ENCODE measurements at places on chromosomes 16 and 17.

- DNase-seq: no peak
Observed at GRCh38 chr16:49890876-49891275, 35.0 kb upstream of the ZNF423 start.

DNA sequence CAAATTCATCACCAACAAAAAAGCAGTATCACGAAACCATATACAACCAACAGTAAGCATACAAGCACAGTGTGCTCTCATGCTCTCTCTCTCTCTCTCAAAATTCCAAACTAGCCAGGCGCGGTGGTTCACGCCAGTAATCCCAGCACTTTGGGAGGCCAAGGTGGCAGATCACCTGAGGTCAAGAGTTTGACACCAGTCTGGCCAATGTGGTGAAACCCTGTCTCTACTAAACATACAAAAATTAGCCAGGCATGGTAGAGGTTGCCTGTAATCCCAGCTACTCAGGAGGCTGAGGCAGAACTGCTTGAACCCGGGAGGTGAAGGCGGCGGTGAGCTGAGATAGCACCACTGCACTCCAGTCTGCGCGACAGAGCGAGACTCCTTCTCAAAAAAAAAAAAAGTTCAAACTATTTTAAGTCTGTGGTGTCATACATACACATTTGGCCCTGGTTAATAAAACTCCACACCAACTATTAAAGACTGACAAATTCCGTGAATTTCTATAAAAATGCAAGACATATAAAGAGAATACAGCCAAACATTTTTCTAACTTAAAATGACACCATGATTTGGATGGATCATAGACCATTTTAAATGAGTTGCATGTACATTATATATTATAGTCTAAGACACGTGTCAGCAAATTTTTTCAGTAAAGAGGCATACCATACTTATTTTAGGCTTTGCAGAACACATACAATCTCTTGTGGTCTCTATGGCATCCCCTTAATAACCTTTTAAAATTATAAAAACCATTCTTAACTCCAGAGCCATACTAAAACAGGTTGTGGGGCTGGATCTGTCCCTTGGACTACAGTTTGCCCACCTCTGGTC lies 30.9 kb downstream of the GLG1 start:
- DNase-seq: no peak

GRCh38 chr16:67736858-67737257 lies 17.7 kb upstream of the GFOD2 start:
- DNase-seq: no peak

- no peak for DNase-seq
Observed at GRCh38 chr17:46866747-46867146, 15.4 kb downstream of the WNT9B start.

- DNase-seq: peak; percentile 62
Observed at GRCh38 chr17:12522743-12523183, 142.9 kb upstream of the MYOCD start.

DNA sequence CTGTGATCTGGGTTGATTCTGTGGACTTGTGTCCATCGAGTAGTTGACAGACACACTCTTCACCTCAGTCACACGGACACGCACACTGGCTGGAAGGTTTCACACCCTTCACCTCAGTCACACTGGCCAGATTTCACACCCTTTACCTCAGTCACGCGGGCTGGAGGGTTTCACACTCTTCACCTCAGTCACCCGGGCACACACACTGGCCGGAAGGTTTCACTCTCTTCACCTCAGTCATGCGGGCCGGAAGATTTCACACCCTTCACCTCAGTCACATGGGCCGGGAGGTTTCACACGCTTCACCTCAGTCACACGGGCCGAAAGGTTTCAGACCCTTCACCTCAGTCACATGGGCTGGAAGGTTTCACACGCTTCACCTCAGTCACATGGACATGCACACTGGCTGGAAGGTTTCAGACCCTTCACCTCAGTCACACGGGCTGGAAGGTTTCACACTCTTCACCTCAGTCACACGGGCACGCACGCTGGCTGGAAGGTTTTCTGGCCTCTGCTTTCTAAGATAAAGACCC lies 96.2 kb downstream of the PGS1 start:
- no peak for DNase-seq

GRCh38 chr17:21082001-21082436 lies 39.2 kb upstream of the USP22 start:
- DNase-seq: peak; percentile 57

DNA sequence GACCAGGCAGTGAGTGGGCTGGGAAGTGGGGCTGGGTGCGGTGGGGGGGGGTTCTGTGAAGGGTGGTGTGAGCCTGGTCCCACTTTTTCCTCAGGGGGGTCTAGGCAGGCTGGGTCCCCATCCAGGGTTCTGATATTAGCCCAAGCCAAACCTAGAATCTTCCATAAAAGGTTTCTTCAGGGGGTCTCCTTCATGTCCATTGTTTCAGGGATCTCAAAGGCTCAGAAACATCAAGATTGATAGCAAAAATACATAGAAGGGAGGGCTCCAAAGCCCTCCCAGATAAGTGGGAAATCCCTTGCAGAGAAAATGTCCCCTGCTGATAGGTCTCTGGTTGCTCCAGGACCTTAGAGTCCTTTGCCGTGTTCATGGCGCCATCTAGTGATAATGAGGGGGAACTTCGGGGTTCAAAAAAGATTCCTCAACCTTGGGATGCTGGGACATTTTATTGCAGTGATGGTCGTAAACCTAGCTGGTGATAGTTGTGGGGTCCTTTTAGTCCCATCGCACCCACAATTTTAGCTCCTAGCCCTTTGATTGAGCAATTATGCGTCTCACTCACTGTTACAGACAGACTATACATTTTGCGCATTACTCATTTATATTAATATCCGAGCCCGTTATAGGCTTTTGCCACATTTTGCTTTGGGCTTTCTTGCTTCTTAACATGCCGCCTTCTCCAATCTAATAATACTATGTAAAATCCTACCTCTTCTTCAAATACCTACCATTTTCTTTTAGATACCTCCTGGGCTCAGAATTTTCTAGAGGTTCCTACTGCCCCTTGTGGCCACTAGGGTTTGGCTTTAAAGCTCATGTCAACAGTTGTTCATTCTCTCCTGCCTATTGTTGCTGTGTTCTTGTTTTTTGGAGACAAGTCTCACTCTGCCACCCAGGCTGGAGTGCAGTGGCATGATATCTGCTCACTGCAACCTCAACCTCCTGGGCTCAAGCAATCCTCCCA lies 35.1 kb downstream of the IGF2BP1 start:
- peak; percentile 90 for DNase-seq

DNA sequence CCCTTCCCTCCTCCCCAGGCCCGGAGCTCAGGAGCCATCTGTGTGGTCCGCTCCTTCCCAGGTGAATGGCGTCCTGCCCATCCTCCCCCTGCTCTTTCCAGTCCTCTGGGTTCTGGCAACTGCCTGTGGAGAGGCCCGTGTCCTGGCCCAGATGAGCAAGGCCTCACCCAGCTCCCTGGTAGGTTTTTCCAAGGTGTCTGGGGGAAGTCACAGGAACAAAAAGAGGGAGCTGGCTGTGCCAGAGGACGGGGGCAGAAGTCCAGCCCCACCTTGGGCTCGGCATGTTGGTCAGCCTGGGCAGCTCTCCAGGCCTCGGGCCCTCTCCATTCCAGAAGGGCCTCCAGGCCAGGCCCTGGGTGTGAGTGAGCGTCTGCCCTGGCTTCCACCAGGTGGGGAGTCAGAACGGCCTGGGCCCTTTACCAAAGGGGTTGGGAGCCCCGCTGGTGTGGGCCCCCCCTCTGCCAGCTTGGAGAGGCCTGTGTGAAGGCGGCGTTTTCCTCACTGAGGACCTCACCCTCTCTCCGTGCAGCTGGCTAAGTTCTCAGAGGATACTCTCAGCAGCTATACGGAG lies 25.1 kb downstream of the CASKIN2 start:
- DNase-seq: no peak

GRCh38 chr17:6108987-6109386 lies 38.8 kb downstream of the WSCD1 start:
- no peak for DNase-seq

GRCh38 chr16:50821586-50821985 lies 79.7 kb downstream of the CYLD start:
- no peak for DNase-seq

DNA sequence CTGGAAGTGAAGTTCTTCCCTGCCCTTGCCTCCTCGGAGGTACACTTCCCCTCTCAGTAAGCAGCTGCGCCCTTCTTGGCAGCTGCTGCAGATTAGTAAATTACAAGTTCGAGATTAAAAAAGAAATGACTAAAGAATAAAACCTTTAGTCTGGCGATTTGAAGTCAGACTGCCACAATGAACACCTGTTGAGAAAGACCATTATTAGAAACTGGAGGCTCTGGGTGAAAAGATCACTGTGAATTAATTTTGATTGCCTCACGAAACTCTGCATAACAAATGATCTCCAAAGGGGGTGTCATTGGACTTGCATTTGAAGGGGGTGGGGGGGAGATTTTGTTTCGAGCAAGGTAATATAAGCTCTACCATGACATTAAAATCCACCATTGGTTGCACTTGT lies 39.3 kb downstream of the SALL1 start:
- DNase-seq: no peak

- no peak for DNase-seq
Observed at GRCh38 chr16:17369421-17370222, 101.1 kb downstream of the XYLT1 start.

GRCh38 chr17:323181-323580 lies 29.4 kb downstream of the RPH3AL start:
- DNase-seq: no peak

GRCh38 chr16:88856122-88856827 lies 472 bp downstream of the GALNS start:
- DNase-seq: no peak

DNA sequence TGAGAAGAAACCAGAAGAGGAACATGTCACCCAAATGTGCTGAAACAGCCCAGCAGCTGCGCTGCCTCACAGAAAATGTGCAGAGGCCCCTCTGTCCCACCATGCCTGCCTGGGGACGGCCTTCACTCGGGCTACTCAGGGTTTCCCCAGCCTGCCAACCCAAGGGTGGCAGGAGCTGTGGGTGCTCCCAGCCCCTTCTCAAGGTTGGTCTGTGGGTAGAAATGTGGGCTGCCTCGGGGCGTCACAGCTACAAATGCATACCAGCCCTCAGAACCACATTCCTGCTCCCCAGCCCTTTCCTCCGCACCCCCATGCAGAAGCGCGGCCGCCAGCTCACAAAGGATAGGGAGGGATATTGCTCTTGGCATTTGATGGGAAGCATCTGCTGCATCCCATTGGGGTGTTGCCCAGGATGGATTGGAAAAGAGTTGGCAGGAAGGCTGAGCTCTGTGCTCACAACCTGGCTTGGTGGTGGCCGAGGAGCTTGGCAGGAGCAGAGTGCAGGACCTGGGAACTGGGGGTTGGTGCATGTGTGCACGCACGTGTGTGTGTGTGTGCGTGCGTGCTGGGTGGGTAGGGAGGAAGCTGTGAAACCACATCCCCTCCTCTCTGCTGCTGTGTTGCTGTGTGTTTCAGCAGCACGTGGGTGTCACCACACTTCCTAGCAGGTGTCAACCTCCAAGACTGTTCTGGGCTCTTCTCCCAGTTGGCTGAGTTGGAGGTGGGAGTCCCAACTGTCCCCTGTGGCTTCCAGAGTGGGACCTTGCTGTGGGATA lies 304.4 kb downstream of the SEC14L1 start:
- no peak for DNase-seq

GRCh38 chr16:1338855-1339675 lies 5.6 kb downstream of the BAIAP3 start:
- DNase-seq: no peak

- DNase-seq: no peak
Observed at GRCh38 chr17:69812240-69812837, 262.7 kb upstream of the KCNJ16 start.

- DNase-seq: no peak
Observed at GRCh38 chr17:31568539-31568938, 177.1 kb downstream of the RAB11FIP4 start.

DNA sequence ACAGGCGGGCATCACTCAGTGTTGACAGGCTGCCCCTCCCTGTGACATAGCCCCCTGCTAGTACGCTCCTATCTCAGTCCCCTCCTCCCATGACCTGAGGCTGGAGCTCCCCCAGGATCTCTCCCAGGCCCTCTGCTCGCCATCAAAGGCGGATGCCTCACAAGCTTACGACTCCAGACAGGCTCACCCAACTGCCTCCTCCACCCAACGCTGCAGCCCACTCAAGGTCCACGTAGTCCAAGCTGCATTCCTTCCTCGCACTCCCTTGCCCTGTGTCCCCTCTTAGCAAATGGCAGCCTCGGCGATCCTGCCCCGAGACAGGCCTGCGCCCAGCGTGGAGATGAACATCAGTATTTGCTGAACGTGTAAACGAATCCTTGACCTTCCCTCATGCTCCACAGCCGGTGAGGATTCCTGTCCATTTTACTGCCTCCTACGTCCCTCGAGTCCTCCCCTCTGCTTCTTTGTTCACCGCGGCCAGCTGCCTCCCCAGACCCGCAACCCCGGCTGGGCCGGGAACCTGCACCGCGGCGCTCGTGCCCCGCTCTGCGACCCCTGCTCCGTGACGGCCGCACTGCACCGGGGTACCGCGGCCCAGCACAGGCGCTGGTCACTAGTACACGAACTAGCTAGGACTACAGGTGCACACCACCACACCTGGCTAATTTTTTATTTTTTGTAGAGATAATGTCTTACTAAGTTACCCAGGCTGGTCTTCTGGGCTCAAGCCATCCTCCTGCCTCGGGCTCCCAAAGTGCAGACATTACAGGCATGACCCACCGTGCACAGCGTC lies 838 bp upstream of the TMEM97 start:
- DNase-seq: peak; percentile 18

- DNase-seq: no peak
Observed at GRCh38 chr16:35724551-35724950, 2265.1 kb downstream of the TP53TG3F start.

- DNase-seq: no peak
Observed at GRCh38 chr16:61332461-61332860, 703.8 kb downstream of the CDH8 start.

GRCh38 chr17:78376161-78376560 lies 2.3 kb upstream of the PGS1 start:
- no peak for DNase-seq

GRCh38 chr17:82272495-82273326 lies 789 bp downstream of the CSNK1D start:
- DNase-seq: no peak

- DNase-seq: no peak
Observed at GRCh38 chr17:5877948-5878347, 192.2 kb upstream of the WSCD1 start.

DNA sequence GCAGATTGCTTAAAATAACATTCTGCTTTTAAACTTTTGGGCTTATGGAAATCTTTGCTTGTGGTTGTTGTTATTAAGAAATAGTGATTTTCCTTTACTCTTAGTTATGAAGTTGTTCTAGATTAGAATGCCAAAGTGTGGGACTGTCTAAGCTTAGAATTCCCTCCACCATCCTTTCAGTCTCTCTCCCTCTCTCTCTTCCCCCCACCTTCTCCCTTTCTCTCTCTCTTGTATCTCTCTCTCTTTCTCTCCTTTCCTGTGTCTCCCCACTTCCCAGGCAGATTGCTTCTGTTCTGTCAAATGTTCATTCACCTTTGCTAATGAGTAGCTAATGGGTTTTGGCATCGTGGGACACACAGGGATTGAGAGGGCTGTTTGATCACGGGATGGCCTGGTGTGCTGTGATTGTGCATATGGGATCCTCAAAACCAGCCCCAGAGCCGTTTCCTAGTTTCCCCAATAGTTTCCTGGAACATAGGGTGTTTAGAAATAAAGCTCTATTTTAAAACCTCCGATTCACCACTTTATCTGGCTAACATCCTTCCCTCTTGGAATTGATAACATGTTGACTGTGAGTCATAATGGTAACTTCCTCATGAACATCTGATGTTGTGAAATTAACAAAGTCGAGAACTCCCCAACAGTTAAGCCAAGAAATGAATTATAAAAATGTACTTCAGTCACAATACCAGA lies 502.6 kb downstream of the TMEM114 start:
- DNase-seq: no peak

- no peak for DNase-seq
Observed at GRCh38 chr17:33990943-33991706, 264.0 kb upstream of the CCL2 start.

- DNase-seq: no peak
Observed at GRCh38 chr17:55054429-55054828, 85.9 kb downstream of the STXBP4 start.

Data from T47D (cell line).